ENCODE measurements at places on chromosomes 3 and 15.

DNA sequence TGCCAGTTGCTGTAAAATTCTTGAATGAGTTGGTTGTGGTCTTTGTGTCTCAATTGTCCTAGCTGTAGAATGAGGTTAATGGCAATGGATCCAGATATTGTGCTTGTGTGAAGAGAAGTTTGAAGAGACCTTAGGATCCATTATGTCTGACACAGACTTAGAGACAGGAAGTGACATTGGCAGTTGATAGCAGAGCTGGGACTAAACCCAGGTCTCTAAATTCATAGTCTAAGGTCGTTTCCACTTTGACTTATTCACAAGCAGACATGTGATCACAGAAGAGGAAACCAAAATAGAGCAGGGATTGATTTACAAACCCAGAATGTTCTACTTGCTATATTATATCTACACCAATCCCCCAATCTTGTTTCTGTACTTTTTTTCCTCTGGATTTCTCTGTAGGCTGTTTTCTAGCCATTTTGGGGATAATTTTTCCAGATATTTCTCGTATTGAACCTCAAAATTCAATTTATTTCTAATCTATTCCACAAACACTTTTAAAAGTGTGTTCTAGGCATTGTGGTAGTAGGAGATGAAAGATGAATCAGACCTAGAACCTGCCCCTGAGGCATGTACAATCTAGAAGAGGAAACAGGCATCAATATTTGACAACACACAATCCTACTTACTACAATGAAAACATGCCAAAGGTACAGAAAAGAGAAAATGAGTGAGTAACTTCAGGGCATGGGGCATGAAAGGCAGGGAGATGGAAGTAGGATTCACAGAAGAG, 123.3 kb downstream of the NFKBIZ start:
- no peak for DNase-seq

DNA sequence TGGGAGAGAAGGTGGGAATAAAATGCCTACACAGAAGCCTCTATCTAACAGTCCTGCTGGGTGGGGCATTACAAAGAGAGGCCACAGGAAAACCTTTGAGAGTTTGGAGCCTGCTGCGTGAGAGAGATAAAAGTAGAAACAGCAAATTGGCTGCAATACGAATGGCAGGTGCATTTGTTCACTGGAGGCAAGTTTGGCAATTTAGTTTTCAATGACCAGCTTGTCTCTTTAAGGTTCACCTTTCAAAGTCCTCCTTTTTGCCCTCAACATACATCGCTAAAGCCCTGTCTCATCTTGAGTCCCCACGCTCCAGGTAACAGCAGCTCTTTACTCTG, 405.7 kb downstream of the LSAMP start:
- DNase-seq = no peak

- no peak for DNase-seq
Measured at GRCh38 chr3:24905266-24905665, 410.6 kb upstream of the THRB start.

GRCh38 chr3:155449613-155450267, 156.3 kb upstream of the STRIT1 start:
- no peak for DNase-seq

DNA sequence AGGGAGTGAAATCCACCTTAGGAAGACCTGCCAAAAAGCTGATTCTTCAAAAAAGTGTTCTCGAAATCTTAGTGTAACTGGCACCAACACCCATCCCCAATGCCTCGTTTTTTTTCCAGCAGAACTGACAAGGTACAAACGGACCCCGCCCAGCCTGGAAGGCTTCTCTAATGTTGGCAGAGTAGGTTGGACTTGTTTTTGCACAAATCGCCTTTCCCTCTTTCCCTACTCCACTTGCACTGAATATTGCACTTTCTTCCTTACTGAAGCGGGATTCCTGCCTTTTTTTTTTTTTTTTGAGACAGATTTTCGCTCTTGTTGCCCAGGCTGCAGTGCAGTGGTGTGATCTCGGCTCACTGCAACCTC, 544 bp upstream of the TIMMDC1 start:
- DNase-seq = no peak

DNA sequence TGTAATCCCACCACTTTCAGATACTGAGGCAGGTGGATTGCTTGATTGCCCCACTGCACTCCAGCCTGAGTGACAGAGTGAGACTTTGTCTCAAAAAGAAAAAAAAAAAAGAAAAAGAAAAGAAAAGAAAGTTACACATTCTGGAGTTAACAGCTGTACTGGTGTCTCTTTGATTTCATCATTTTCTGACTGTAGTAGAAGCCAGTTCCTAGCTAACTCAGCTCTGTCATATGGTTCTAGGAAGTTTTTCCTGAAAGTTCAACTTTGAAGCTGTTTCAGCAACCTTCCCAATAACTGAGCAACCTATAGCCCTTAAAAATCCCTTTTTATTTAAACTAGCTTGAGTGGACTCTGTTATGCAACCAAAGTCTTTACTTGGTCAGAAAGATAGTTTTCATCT, 104.6 kb upstream of the STRIT1 start:
- no peak for DNase-seq

- no peak for DNase-seq
Measured at GRCh38 chr3:57109437-57110199, 49.2 kb downstream of the SPATA12 start.

DNA sequence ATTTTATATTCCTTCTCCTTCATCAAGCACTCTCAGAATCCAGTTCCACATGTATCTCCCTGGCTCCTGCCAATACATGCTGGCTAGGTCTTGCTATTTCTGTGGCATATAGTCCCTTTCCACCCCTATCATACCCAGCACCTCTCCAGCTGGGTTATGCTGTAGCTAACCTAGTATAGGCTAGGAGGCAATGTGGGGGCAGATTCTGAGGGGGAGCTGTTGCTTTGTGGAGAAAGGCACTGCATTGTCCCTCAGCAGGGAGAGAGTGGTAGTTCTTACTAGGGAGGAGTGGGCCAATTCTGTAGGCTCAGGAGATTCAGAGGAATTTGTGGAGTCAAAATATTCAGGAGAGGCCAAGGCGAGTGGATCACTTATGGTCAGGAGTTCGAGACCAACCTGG, 39.4 kb upstream of the UBL7 start:
- no peak for DNase-seq

GRCh38 chr15:77839456-77839855, 206.7 kb upstream of the LINGO1 start:
- DNase-seq = no peak

DNA sequence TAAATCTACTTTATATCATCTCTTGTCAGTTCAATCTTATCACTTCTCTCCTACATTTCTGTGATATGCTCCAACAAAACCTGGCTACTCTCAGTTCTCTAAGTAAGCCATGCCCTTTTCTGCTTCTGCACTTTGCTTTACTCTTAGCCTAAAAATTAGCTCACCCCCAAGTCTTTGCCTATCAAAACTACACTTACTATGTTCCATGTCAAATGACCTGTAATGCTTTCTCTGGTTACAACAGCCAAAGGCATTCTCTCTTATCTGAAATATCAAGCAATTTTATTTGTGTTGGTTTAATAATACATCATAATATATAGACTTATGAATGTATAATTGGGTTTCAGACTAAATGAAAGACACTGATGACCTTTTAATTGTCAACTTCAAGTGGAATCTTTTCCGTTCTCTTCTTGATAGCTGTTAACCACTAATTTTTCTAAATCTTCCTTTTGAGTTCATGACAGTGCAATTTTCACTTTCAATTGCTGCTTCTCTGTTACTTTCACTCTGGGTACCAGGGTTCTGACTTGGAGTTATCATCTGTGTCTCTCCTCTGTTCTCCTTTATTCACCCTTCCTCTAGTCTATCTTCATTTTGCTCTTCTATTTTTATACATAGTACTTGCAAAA, 619.0 kb upstream of the GOLIM4 start:
- DNase-seq = peak; percentile 10

GRCh38 chr3:41679374-41679773, 282.5 kb downstream of the ULK4 start:
- no peak for DNase-seq

DNA sequence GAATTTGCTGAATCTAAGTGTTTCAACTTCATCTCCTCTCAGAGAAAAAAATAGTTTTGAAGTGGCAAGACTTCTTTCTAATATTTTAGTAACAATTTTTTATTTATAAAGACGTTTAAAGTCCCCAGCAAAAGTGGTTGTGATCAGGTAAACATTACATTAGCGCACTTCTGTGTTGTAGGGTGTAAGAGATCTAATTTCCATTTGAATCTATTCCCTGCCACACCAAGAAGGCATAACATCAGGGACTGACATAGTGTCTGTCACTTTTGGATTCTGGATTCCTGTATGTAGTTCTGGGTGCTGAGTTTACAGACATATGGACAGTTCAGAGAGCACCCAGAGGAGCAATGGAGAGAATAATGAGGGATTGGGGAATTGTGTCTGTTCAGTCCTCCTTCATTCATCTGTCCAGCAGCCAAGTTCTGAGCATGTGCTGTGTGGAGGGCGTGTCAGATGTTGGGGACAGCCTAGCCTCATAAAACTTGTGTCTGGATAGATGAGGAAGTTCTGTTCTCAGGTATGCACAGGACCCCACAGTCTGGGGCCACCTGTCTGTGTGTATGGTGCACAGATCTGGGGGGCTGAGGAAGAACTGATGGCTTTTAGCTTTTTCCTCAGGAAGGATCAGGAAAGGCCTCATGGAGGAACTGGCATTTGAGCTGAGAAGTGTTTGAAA, 65.6 kb downstream of the MAP2K5 start:
- no peak for DNase-seq

DNA sequence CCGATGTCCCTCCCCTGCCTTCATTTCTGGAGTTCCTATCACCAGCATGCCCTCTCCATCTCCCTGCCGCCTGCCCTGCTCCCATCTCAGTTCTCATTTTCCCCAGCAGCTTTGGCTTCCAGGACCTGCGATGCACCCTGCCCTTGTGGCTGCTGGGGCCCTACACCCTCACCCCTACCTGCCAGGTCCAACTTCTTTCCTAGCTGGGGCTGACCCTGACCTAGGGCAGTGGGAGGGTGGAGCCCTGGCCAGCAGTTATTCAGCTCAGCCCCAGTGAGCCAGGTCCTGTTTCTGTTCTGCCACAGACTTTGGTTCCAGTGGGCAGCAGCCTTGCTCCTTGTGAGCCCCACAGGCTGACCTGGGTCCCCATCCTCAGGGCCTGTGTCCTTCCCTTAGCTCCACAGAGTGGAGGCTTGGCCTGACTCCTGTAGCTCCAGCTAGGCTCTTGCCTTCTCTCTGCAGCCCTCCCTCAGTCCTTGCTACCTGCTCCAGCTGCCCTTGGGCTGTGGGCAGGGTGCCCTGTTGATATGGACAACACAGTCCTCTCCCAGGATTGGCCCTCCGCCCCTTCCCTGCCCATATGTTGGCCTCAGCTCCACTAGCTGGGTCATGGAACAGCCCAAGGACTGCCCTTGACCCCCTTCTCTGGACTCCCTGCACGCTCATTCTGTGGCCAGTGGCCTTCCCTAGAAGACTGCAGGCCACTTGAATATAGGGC, 34.7 kb upstream of the PDE8A start:
- no peak for DNase-seq

DNA sequence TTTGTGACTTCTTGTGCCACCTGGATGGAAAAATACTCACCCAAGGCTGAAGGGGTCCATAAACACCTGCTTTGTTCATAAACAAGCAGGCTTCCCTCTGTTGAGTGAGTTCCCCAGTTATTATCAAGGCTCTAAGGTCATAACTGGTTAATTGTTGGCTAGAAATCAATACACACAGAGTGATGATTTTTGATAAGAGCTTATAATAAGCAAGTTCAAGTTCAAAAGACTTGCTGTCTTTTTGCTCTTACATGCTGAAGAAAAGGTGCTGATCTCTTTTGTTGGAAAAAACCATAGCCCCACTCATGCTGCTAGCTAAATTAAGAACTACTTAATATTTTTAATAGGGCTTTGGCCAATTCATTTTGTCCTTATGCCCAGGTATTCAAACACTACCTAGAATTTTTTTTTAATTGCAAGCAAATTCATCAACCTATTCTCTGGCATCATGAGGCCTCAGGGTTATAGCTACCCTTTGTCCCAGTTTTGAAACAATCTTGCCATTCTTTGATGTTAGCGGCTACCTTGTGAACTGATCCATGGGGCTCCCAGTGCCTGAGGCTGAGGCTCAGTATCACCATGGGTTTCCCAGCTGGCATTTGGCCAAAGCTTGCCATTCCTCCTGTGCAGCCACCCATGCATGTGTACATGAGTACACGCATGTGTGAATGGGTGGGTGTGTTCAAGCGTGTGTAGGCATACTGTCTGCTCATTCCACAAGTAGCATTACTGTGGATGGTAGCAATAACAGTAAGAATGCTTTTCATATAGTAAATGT, 127.6 kb upstream of the LPP start:
- DNase-seq = no peak

DNA sequence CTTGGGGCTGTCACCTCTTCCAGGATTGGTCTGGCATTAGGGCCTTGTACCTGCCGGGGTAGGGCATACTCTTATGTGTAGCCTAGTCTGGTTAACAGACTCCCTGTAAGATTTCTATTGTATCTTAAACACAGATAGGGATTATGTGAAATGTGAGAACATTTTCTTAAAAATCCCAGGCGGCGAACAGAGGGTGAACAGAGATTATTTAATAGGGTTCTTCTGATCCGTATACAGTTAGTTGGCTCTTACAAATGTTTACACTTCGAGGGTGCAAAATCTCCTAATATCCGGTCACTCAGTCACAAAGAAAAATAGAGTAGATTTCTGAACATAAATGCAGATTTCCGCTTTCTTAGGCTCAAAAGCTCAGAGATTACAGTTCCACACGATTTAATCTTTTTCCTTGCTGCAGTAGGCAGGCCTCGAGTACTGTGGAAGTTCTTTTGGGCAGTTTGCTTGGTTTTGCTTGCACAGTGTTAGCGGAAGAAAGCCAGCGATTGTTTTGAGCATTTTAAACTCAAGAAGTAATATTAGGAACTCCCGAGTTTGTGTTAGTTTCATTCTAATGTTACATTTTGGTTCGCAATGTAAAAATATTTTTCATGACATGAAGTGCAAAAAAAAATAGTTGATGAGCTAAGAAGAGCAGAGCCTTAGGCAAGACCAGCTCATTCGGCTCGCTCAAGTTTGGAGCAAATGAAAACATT, 993 bp downstream of the PLCL2 start:
- no peak for DNase-seq

- no peak for DNase-seq
Measured at GRCh38 chr3:44529927-44530326, 25.1 kb upstream of the ZKSCAN7 start.

DNA sequence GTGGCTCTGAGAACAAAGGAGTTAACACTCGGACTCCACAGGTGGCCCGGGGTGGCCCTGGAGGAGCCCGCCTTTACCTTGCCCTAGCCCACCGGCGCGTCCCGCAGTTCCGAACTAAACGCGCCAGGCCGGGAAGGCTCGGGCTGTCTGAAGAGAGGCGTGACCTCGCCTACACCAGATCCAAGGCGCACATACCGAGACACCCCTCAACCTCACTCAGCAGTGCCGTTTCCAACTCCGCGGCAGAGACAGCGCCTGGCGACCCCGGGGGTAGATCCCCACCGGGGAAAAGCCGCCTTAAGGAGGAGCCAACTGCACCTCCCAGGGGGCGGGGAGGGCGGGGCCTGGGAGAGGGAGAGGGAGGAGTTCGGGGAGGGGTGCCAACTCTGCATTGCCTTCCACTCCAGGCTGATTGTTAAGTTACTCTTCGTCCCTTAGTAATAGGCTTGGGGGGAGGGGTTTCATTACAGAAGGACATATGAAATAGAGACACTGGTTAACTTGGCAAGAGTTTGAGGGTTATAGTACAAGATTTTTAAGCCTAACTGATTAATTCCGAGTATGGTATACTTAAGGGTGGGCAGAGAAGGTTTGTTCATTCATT, at the start of gene DLG1:
Gene DLG1 (minus strand): TSS at position 272 of the 604 bp plus-strand sequence. CDS start 1,408 bp downstream, outside the sequence.
- DNase-seq = peak; percentile 72
